ENCODE measurements at places on chromosomes 5 and 9.

DNA sequence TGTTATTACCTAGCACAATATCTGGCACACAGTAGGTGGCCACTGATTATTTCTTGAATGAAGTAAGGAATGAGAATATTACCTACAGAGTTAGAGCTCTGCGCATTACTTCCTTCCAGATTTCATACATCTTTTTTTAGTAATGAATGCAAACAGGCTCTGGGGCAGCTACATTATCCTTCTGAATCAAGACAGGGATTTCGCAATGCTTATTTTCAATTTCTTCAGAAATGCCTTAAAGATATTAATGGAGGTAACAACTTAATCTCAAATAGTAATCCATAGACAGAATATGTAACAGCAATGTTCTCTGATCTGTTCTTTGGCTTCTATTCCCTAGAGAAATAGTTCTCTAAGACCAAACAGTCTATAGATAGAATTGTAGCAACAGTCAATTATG is 32.6 kb downstream of the CDKN2A start:
- no peak for DNase-seq

DNA sequence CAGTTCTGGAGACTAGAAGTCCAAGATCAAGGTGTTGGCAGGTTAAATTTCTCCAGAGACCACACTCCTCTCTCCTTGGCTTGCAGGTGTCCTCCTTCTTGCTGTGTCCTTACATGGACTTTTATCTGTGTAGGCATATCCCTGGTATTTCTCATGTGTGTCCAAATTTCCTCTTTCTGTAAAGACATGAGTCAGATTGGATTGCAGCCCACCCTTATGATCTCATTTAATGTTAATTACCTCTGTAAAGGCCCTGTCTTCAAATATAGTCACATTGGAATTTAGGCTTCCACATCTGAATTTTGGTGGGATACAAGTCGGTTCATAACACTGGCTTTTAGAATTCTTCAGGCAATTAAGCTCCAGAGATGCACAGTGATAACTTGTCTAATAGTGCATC is 322.2 kb upstream of the GRIA1 start:
- no peak for DNase-seq

GRCh38 chr9:97958812-97959511 is 21.0 kb upstream of the HEMGN start:
- peak; percentile 35 for DNase-seq

DNA sequence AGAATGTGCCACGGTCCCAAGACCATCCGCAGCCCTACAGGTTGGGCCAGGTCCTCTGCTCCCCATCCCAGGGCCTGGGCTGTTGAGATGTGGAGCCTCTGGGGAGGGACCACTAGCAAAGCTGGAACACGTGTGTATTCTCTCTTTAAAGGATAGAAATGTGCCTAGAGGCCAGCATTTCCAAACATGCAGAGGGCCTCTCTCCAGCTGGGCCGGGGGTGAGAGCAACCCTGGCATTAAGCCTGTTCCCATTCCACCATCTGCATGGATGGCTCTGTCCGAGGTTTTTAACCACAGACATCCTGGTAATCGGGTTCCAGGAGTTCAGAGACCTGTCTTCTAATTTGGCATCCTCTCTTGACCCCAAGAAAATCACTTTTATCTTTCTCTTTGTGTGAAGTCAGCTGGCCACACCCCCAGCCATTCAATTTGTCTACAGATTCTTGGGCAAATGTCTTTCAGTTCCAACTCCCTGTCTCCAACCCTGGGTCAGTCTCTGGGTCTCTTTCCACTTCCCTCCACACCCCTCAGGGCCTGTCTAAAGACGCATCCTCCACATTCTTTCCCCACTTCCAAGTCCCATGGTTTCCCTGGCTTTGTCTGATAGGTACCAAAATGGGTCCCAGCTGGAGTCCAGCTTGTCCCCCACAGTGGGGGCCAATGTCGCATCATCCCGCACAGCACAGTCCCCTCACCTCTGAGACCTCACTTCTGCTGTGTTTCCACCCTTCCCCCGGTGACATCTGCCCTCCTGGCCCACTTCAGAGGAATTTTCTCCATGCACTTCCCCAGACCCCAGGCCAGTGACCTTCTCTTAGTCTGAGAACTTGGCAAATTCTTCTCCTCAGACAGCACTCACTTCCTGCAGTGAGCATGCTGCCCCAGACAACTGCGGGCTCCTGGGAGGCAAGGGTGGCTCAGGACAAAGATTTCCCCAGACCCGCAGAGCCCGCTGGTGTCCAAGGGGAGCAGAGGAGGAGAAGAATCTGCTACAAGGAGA is 56.8 kb downstream of the PTPDC1 start:
- DNase-seq: no peak

DNA sequence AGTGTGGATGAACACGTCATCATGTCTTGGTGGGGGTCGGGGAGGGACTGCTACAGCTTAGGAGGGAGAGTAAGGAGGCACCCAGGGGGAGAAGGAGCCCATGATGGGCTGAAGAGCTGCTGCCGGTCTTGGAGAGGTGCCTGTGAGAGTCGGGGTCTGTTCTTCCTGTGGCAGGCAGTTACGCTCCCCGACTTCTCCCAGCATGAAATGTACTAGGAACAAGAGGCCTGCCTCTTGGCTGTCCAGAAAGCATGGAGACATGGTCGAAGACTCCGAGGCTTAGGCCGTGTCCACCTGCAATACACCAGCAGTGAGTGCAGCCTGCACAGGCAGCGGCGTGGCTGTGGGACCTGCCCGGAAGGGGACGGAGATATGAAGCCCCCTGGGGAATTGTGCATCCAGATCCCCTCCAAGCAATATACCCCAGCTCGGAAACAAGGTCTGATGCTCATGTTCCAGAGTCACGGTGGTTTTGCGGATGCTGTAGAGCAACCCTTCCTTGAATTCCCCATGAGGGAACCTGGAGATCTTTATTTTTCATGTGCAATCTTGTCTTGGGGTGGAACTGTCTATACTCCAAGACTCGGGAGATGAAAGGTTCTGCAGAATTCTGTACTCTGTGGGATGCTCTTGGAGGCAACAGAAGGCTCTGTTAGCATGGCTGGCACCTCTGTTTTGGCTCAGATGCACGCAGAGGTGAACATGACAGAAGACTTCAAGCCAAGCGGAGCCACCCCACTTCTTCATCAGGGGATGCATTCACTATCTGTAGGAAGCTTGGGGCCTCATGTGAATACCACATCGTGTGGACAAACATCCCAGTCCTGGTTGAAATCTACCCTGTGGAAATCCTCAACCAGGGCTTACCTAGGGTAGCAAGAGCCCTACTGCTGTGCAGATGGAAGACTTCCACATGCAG is 374.9 kb upstream of the IRX4 start:
- DNase-seq: no peak

DNA sequence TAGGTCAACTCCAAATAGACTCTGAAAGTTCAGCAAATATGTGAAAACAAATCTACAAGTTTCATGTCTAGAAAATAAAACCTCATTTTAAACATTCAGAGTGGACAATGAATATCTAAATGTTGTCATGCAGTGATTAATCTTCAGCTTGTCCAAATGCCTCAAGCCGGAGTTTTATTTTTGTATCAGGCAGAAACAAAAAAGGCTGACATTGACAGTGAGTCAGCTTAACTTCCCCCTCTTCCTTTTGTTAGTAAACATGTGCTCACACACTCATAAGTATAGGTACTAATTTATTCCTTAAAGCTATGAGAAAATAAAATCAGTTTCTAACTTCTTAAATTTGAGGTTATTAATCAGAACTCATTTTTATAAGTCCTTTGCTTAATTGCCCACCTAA is 467.9 kb upstream of the DAB2 start:
- peak; percentile 4 for DNase-seq

DNA sequence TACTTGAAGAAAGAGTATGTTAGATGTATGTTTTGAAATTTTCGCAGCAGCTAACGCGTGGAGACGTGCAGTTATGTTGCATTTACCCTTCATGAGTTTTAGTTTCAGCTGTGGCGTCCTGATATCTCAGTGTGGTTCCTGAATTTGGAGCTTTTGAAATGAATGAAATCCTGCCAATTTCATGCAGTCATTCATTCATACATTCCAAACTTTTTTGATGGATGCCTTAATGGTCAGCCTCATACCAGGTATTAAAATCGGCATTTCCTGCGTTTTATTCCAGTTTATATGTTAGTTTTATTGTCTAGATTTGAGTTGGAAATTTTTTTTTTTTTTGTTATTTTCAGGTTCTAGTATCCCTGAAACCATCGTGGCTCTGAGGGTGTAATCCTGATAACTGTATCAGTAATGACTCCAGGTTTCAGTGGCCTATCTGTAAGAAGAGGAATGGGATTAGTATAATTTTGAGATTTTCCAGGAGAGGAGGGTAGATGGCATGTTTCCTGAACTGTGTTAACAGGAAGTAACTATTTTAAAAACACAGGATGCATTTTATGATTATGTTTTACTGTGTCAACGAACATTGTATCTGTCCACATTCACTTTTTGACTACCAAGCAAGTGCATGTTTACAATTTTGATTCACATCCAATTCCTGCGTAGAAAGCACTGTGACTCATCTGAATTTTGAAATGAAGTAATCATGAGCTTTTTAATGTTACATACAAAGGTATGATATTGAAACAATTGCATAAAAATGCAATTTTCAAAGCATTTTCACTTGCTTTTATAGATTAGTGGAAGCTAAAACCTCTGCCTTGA is 1.0 kb downstream of the FOCAD start:
- DNase-seq: peak; percentile 12

GRCh38 chr5:150523472-150524350 is 15.8 kb downstream of the NDST1 start:
- DNase-seq: peak; percentile 50

DNA sequence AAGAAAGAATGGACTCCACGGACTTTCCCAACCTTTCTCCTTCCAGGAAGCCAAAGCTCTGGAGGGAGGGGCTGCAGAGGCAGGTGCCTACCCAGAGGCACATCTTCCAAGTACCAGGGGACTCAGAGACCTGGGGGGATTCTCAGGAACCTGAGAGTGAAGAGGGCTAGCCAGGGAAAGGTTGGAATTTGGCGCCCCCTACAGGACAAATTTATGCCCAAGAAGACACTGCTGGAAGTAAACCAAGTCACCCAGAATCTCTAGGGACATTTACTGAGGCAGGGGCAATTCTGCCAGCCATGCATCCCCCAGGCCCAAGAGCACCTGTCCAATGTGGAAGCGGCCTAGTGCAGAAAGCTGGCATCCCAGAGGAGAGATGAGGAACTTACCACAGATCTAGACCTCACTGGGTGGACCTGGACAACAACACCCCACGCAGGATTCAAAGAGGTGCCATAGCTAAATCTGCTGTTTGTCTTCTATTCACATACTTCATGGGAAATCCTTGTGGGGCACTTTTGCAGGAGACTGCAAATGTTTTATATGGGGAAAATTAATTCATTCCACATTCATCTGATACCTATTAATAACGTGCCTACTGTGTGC is 25.9 kb upstream of the IDNK start:
- DNase-seq: peak; percentile 15

GRCh38 chr5:136130581-136130980 is 2.1 kb upstream of the SMAD5 start:
- no peak for DNase-seq

DNA sequence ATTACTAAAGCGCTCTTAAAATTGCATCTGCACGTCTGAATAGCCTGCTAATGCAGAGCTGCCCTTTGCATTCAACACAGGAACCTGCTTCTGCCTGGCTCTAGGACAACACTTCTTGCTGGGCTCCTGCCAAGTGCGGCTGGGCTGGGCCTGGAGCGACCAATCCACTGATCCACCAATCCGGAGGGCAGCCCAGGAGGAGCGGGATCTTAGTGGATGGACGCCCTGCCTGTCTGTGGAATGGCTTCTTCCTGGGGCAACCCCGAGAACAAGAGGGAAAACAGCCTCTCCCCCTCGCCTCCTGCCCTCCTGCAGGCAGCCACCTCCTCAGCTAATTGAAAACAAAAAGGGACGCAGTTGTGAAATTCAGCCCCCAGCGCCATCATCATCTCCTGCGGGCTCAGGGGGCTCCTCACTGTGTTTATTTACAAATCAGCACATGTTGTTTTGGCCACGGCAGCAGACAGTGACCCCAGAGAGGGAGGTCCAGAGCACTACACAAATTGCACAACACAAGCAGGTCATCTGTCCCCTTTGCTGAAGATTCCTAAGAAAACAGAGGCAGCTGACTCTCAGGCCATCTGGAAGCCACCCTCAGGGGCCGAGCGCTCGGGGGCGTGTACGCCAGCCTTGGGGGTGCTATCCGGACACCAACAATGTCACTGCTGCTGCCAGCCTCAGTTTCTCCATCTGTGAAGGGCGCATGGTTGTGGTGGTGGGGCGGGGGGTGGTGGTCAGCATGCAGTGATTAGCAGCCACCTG is 57.3 kb downstream of the GADD45G start:
- DNase-seq: peak; percentile 84

- no peak for DNase-seq
Observed at GRCh38 chr5:145407300-145408047, 427.7 kb downstream of the PRELID2 start.

- no peak for DNase-seq
Observed at GRCh38 chr5:39652036-39652435, 227.3 kb upstream of the DAB2 start.

GRCh38 chr5:66958980-66959641 is 237.5 kb downstream of the CD180 start:
- peak; percentile 16 for DNase-seq

DNA sequence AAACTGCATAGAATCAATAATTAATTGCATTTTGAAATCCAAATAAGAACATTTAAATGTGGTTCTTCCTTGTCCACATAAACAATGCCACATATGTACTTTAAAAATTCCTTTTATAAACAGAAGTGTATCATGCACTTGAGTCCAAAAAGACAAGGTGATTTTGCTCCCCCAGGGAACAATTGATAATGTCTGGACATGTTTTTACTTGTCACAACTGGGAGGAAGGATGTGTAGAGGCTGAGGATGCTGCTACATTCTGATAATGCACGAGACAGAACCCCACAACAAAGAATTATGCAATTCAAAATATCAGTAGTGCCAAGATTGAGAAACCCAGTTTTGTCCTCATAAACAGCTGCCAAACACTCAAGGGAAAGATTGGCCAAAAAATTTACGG is 181.1 kb upstream of the ISL1 start:
- no peak for DNase-seq

- no peak for DNase-seq
Observed at GRCh38 chr5:60404171-60404570, 295.8 kb downstream of the DEPDC1B start.

DNA sequence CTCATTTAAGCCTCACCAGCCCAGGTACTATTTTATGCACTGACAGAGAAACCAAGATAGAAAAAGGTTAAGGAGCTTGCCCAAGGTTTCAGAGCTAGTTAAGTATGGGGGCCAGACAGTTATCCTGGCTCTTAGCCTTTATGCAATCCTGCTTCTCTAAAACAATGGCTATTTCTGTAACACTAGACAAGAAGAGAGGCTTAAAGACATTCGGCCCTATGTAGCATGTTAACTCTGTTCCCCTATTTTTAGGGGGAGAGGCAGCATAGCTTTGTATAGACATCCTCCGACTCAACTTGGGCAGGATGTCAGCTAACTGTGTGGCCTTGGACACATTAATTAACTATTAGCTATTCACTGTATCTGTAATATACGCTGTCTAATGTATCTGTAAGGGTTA is 54.6 kb downstream of the LHFPL2 start:
- DNase-seq: no peak

DNA sequence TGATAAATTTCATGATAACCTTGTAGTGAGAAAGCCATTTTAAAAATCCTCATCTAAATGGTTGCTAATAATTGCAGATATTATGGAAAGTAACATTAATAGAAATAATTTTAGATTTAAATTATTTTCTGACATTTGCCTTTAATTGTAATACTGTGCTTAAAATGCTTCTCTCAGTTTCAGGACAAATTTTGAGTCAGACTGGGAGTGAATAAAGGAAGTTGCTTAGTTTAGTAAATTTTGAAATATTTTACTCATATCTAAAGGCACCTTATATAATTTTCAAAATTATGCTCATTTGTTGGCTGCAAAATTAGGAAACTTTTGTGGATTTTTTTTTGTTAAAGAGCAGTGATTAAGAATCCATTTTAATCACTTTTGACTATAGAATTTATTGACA is 93.8 kb downstream of the CSNK1G3 start:
- DNase-seq: no peak
